Fibroblast of lung (primary cell): ENCODE measurements at places on chromosomes 12 and 14. TPM values are rescaled to one million over a fixed set of nuclear protein-coding genes. Genes with fewer than 3 reads are reported as not detected.

RNASE2 gene
- not detected in 2 replicates for total RNA-seq

APPL2 gene
- 43.9 and 53.8 TPM in 2 replicates for total RNA-seq

GRCh38 chr12:111277570-111277969 is 91.3 kb downstream of the PHETA1 start:
- no peak for DNase-seq

MARCHF9 gene
- 2.6 and 3.8 TPM in 2 replicates for total RNA-seq

NTS gene
- total RNA-seq, result not detected in 2 replicates

DNA sequence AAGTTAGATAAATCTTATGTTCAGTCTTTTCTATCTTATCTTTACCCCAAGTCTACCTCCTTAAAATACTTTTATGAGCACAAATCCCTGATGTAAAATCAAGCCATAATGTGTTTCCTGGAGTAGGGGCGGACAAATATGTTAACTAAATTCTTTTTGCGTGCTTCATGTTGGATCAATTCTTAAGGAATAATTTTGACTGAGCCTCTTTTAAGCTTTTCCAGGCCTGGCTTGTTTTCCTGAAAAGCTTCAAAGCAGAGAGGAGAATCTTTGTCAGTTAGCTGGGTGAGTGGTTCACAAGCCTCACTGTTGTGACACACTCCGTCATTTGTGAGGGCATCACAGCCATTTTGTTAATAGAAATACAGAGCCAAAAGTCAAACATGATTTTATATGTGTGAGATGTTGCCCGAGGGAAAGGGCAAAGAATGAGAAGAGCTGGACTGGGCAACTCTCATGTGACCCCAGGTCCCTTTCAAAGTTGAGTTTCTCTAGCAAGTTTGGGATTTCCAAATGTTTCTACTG is 468.9 kb downstream of the RGS6 start:
- DNase-seq, result no peak

SLC39A5 gene
- not detected in 2 replicates for total RNA-seq

DNA sequence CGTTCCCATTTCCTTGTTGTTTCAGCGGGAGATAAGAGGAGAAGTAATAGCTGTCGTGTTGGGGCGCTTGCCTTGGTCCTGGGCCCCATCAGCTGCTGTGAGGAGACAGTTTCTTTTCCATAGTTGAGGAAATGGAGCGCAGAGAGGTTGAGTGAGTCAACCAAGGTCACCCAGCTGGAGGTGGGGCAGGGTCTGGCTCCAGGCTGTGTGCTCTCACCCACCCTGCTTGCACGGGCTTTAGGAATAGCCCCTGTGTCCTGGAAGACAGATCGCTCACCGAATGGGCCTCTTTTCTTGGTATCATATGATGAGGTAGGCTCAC is 165.7 kb upstream of the RTL1 start:
- DNase-seq, result no peak

GRCh38 chr12:98744680-98745079 is 99.6 kb downstream of the APAF1 start:
- DNase-seq, result no peak

DNA sequence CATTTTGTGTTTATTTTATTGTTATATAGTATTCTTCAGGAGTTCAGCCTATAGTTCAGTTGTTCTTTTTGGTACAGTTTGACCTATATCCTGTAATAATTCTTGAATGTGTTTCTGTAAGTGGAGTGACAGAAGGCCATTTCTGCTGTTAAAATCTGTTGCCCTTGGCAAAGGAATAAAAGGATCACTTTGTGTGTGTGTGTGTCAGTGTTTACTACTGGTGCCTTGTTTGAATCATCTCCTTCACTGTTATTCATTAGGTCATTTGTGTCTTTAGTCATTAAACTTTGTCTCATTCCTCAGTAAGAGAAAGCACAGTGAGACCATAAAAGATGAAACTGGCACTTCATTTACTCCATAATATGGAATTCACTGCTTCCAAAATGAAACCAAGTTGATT is 130.7 kb downstream of the TMTC2 start:
- no peak for DNase-seq

GRCh38 chr14:92446771-92447170 is 66.8 kb upstream of the RIN3 start:
- DNase-seq, result no peak

DNA sequence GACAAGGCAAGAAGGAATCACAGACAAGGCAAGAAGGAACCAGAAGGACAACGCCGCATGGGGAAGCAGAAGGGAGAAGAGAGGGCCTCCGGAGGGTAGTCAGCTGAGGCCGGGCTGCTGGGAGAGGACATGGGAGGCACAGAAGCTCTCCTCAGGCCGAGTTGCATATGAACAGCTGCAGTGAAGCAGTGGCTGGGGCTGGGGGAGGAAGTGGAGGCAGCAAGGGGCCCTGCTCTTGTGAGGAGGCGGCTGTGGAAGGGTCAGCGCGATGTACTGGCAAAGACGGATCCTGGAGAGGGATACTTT is 22.0 kb upstream of the TMEM106C start:
- DNase-seq, result no peak

LBHD2 gene
- total RNA-seq, result not detected in 2 replicates

DNA sequence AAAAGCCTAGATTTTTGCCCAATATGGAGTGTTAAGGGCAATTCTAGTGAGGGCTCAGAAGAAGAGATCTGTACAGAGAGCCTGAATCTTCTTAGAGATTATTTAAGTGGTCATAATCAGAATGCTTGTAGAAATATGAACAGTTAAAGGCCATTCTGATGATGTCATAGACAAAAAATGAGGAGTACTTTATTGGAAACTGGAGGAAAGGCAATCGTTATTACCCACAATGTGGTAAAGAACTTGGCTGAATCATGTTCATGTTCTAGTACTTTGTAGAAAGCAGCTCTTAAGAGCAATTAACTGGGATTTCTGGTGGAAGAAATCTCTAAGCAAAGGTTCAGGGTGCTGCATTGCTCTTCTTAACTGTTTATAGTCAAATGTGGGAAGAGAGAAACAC is 36.4 kb upstream of the SYT10 start:
- DNase-seq, result peak; percentile 51

GRCh38 chr12:109098183-109098604 is 797 bp downstream of the UNG start:
- DNase-seq, result peak; percentile 77

C12orf54 gene
- not detected in 2 replicates for total RNA-seq

DNA sequence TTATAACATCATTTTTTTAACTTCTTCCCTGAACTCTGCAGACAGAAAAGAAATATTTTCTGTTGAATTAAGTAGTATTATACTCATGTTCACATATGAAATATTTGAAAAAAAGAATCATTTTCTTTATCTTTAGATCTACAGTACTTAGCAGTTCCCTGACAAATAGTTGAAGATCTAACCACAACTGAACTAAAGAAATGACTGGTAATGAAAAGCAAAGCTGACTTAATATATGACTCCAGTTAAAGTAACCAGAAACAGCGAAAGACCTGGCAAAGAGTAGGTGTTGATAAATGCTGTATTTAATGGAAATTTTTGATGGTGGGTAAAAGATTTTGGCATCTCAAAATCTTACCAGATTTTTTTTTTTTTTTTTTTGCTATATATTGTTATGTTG is 207.1 kb upstream of the SLC16A7 start:
- no peak for DNase-seq

DNA sequence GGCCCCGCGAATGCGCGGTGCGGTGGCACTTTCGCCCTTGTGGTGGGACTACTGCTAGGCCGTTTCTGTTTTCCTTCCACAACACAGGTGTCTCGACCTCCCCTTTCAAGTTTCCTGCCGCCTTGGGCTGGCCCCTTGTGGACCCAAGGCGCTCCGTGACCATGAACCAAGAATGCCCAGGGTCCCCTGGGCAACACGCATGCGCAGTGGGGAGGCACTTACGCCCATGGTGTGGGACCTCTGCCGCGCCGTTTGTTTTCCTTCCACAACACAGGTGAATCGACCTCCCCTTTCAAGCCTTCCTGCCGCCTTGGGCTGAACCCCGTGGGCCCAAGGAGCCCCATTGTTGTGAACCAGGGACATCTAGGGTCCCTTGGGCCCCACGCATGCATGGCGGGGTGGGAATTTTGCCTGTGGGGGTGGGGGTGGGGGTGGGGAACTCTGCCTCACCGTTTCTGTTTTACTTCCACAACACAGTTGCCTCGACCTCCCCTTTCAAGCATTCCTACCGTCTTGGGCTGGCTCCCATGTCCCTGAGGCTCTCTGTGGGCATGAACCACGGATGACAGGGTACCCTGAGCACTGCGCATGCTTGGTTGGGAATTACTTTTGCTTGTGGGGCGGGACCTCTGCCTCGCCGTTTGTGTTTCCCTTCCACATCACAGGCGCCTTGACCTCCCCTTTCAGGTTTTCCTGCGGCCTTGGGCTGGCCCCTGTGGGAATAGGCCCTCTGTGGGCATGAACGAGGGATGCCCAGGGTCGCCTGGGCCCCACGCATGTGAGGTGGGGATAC is 355.1 kb downstream of the ALG10 start:
- DNase-seq, result no peak

MYF5 gene
- not detected in 2 replicates for total RNA-seq

MMP17 gene
- total RNA-seq, result 10.8 and 13.5 TPM in 2 replicates

CFAP251 gene
- 3.9 and 7.9 TPM in 2 replicates for total RNA-seq

DNA sequence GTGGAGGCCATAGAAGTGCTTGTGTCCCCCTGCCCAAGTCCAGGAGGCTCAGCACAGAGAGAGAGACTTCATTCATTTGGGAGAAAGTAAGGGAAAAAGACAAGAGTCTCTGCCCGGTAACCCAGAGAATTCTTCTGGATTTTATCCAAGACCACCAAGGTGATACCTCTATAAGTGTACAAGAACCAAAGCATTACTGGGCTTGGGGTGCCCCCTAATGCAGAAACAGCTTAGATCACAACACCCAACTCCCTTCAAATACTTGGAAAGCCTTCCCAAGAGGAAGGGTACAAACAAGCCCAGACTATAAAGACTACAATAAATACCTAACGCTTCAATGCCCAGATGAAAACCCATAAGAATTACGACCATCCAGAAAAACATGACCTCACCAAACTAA is 119.7 kb upstream of the PDE3A start:
- no peak for DNase-seq

PTGDR gene
- not detected in 2 replicates for total RNA-seq

ADAMTS20 gene
- total RNA-seq, result not detected in 2 replicates

KLRC1 gene
- under 0.01 TPM in 1 of 2 replicates, not detected in the other for total RNA-seq

- no peak for DNase-seq
These were observed 1.8 kb downstream of the OAS1 start for GRCh38 chr12:112908548-112908947.

GRCh38 chr12:64682572-64683277 is 72.4 kb downstream of the RASSF3 start:
- peak; percentile 99 for DNase-seq

DNA sequence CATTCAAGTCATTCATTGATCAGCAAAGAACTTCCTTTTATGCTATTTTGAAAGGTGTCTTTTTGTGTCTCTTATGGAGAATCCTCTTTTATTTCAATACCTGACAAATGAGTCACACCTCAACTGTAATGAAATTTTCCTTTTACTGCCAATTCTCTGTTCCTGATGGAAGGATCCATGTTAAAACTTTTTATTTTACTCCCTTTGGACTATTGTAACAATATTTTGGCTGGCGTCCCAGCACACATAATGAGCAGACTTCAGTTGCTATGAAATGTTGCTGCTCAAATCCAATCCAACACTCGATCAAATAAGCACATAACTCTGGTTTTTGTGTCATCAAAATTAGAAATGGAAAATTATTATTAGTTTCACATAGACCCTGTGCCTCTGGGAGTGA is 21.9 kb upstream of the SLC15A5 start:
- DNase-seq, result peak; percentile 12

- DNase-seq, result no peak
These were observed 80.1 kb downstream of the CHST11 start for GRCh38 chr12:104536841-104537240.

DNA sequence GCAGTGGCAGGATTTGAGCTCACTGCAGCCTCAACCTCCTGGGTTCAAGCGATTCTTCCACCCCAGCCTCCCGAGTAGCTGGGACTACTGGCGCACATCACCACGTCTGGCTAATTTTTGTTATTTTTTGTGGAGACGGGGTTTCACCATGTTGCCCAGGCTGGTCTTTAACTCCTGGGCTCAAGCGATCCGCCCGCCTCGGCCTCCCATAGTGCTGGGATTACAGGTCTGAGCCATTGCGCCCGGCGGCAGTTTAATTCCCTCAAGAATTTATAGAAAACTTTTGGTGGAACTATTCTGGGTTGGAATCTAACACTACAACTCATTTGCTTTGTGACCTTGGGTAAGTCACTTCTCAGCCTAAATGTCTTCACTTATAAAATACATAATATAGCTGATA is 1.8 kb upstream of the SP1 start:
- no peak for DNase-seq

DNA sequence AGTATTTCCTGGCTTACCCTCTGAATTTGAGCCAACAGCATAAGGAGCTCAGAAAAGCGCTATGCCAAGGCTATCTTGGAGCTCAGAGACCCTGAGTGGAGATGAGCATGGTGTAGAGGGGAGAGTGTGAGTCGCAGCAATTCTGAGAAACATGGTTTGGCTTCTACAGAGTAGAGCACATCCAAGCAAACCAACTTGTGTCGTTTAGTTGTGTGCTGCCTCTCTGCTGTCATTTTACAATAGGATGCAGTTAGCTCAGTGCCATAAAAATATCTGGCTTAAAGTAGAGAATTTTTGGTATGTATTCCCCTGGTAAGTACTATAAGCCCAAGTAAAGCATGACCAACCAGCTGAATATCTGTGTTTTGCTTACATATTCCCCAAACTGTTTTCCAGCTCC is 249.2 kb downstream of the TRHDE start:
- no peak for DNase-seq
